ENCODE measurements at places on chromosomes 5 and 9.

DNA sequence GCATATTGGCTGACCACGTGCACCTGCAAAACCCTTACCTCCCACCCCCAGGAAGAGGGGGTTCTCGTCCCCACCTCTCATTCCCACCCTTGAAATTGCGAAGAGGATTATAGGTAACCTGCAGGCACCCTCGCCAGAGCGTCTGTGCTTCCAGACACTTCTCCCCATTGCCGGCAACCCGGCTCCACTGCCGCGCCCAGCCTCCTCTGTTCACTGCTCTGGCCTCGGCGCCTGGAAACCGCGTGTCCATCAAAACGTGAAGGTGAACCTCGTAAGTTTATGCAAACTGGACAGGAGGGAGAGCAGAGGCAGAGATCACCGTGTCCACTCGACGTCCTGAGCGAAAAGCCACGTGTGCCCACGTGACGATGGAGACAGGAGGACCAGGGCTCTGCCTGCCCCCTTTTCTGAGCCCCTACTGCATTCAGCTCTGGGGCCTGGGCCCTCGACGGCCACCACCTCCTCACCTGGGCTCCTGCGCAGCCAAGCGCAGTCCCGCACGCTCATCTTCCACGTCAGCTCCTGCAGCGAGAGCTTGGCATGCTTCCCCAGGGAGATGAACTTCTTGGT, 1.9 kb downstream of the TERT start:
- no peak for DNase-seq

DNA sequence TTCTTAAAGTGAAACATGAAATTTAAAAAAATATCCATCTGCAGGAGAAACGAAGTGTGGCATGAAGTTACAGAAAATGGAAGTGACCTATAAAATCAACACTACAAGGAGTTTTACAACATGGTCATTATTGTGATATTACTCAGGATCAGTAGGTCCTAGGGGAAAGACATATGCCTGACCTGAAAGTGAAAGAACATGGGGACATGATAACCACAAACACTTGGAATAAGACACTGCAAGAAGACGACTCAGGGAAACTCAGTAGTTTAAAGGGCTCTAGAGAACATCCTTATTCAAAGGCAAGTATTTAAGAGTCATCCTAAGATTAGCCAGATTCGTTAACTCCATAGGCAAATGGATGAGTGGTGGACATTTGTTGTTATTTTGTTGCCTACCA, 19.9 kb upstream of the LPAR1 start:
- DNase-seq: no peak

- no peak for DNase-seq
Measured at GRCh38 chr5:13188371-13188770, 756.1 kb downstream of the DNAH5 start.

GRCh38 chr5:171166766-171167165, 142.3 kb upstream of the TLX3 start:
- DNase-seq: no peak

DNA sequence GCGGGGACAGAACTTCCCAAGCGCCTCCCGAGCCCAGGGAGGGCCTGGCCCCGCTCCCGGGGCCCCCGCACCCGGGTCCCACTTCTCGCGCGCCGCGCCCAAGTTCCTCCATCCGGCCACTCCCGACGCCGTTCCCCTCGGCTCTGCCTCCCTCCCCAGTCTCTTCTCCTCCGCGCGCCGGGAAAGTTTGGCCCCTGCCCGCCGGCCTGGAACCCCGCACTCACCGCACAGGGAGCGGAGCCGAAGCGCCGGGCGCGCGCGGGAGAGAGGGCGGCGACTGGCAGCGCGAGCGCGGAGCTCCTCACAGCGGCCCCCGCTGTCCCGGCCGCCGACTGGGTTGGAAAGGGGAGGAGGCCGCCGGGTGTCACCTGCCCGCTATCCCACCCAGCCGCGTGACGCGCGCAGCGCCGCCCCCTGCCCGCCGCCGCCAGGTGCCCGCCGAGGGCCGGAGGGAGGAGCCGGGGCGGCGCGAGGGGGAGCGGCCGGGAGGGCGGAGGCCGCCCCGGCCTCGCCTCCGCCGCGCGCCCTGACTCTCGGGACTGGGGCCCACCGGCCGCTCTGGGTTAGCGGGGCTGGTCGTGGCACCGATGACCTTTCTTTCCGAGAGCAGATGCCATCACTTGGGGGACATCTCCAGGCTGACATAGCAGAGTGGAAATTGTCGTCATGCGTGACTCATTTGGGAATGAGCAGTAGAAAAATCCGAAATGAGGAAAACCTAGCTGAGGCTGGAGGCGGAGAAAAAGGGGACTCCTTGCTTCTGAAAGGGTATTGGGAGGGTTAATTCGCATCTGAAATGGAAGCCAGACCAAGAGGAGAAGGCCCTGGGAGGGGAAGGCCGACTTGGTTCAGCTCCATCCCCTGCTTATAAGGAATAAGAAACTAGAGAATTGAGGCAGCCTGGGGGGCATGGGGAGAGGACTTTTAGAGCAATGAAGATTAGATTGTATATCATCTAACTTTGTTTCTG, at the start of gene ELOVL7:
Gene ELOVL7 (minus strand): TSS at position 334 of the 970 bp plus-strand sequence. CDS start 56,872 bp downstream, outside the sequence.
- DNase-seq: no peak

DNA sequence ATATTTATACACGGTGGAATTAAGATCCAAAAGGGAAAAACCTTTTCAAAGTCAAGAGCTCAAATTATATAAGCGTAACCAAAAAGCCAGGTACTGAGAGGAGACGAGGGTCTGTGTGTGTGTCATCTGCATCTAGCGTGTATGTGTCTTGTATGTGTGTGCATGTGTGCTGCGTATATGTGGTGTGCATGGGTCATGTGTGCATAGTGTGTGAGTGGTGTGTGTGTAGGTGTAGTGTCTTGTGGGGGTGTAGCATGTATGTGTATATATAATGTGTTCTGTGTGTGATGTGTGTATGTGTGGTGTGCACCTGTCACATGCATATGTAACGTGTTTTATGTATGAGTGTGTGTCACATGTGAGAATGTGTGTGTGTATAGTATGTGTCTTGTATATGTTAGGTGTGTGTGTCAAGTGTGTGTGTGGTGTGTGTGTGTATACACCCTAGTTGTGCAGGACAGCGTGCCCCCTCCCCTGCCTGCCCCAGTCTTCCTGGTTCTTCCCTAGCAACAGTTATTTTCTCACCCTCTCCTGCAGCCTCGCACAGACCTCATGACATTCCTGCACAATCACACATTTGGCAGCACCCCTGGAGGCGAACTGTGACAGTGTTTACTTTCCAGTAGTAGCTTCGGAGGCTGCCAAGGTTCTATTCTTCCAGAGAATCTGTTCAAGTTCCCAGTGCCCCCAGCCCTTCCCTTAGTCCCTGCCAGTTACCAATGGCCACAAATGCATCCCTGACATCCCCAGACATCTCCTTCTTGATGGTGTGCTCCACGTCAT, 27.1 kb upstream of the TNIP1 start:
- DNase-seq: no peak

DNA sequence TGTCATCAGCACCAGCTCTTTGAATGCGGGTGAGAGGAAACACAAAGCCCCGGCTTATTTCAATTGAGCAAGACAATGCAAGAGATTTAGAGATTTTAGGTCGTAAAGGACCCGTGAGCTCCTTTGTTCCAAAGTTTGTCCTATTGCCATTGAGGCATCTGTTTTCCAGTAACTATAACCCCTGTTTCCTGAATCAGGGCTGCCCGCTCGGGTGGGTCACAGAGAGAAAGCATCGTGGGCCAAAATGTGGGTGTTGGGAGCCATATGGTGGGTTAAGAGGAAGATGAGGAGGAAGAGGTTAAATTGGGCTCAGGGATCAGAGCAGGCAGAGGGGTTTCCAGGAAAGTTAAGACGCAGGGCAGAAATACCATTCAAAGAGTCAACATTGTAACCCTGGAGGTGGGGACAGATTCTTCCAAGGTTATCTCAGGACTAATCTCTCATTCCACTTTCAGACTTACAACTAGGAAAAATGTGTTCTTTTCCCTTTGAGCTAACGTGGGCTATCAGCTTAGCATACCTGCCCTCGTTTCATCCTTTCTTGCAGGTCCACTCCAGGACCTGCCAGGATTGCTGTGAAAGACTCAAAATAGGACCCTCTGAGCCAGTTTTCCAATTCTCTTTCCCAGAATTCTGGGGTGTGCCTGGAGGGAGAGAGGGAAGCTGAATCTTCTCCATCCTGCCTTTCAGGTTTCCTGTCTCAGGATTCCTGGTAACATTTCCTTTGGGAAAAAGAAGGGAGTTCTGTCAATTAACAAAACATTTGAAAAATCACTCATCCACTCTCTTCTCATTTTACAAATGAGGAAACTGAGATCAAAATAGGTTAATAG, 95.5 kb upstream of the TAF11L2 start:
- no peak for DNase-seq
